ENCODE measurements at places on chromosomes 1 and 21.

GRCh38 chr1:236795757-236796667 is 920 bp downstream of the MTR start:
- H3K4me1 ChIP-seq = peaks cover 23% of the 10 kb centered on the region
- peak overlapping the region; percentile 99 for H3K27ac ChIP-seq
- H3K4me3 ChIP-seq = peak overlapping the region; percentile 89
- DNase-seq = peak; percentile 66
- no peaks in the 10 kb centered on the region for H3K27me3 ChIP-seq

DNA sequence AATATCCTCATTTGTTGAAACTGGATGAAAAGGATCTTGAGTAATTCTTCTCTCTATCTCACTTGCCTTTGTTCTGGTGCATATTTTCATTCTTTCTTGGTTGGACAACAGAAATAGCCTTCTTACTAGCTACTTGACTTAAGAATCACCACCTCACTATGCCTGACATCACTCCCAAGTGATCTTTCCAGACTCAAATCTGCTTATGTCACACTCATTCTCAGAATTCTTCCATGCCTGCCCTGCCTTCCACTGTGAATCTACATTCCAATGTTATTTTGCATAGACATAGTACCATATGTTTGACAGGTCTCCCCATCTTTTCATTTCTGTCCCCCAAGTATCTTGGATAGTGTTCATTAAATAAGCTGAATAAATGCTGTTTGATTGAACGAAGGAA is 78.5 kb upstream of the DPYD start:
- no peaks in the 10 kb centered on the region for H3K27me3 ChIP-seq
- H3K27ac ChIP-seq = no peak overlapping the region
- H3K36me3 ChIP-seq = no peaks in the 10 kb centered on the region
- no peak for DNase-seq
- no peaks in the 10 kb centered on the region for H3K4me1 ChIP-seq
- H3K4me3 ChIP-seq = no peak overlapping the region

DNA sequence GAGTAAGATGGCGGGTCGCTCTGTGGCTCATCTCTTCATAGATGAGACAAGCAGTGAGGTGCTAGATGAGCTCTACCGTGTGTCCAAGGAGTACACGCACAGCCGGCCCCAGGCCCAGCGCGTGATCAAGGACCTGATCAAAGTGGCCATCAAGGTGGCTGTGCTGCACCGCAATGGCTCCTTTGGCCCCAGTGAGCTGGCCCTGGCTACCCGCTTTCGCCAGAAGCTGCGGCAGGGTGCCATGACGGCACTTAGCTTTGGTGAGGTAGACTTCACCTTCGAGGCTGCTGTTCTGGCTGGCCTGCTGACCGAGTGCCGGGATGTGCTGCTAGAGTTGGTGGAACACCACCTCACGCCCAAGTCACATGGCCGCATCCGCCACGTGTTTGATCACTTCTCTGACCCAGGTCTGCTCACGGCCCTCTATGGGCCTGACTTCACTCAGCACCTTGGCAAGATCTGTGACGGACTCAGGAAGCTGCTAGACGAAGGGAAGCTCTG is 2.4 kb downstream of the TNFAIP8L2 start:
- no peaks in the 10 kb centered on the region for H3K27me3 ChIP-seq
- no peak for DNase-seq
- H3K4me1 ChIP-seq = peaks cover 59% of the 10 kb centered on the region
- H3K4me3 ChIP-seq = peak overlapping the region; percentile 77
- peaks cover 32% of the 10 kb centered on the region for H3K36me3 ChIP-seq

DNA sequence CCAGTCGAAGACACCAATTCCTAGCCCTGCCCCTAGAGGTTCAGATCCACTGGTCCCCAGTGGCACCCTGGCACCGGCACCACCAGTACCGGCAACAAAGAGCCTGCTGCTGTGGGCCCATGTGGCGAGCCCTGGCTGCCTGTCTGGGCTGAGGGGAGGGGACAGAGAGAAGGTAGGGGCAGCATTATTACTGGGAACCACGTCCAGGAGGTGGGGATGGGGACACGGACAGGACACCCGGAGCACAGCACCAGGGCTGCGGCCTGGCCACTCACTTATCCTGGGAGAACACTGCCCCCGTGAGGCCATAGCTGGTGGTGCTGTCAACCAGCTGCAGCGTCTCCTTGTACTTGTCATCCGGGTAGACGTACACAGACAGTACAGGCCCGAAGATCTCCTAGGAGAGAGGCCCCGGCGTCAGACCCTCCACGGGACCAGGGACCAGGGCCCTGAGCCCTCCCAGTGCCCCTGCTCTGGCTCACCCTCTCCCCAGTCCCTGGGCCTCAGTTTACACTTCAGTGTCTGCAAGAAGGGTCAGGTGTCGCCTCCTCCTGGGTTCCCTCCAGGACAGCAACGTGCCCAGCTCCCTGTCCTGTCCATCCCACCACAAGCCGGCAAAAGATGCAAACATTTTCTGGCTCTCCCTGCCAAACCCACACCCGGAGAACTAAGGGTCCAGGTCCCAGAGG is 15.8 kb upstream of the TAS1R2 start:
- no peaks in the 10 kb centered on the region for H3K36me3 ChIP-seq
- H3K4me1 ChIP-seq = no peaks in the 10 kb centered on the region
- DNase-seq = peak; percentile 60
- H3K27ac ChIP-seq = no peak overlapping the region
- no peak overlapping the region for H3K4me3 ChIP-seq
- H3K27me3 ChIP-seq = no peaks in the 10 kb centered on the region

- H3K27ac ChIP-seq = peak overlapping the region; percentile 93
- DNase-seq = no peak
- no peaks in the 10 kb centered on the region for H3K36me3 ChIP-seq
- peaks cover 55% of the 10 kb centered on the region for H3K4me1 ChIP-seq
These were observed 57.7 kb upstream of the COA6 start for GRCh38 chr1:234315588-234315987.

GRCh38 chr21:46064870-46065214 is 33.1 kb upstream of the COL6A2 start:
- H3K36me3 ChIP-seq = no peaks in the 10 kb centered on the region
- H3K27ac ChIP-seq = no peak overlapping the region
- peaks cover 3% of the 10 kb centered on the region for H3K4me1 ChIP-seq

GRCh38 chr1:39158327-39159086 is 46.0 kb upstream of the MACF1 start:
- H3K36me3 ChIP-seq = no peaks in the 10 kb centered on the region
- no peak for DNase-seq
- no peaks in the 10 kb centered on the region for H3K4me1 ChIP-seq
- no peak overlapping the region for H3K27ac ChIP-seq

DNA sequence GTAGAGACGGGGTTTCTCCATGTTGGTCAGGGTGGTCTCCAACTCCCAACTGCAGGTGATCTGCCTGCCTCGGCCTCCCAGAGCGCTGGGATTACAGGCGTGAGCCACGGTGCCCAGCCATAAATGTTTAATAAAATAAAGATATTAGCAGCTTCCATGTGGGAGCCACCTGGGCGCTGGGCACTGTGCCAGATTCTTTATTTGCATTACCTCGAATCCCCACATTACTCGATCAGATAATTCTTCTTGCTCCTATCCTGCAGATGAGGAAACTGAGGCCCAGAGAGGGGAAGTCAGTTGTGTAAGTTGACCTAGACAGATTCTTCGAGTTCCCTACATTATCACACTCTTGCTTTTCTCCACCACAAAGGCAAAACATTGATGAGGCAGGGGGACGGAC is 24.9 kb upstream of the TENT5B start:
- H3K27me3 ChIP-seq = no peaks in the 10 kb centered on the region
- no peak overlapping the region for H3K27ac ChIP-seq
- no peaks in the 10 kb centered on the region for H3K36me3 ChIP-seq
- no peak overlapping the region for H3K4me3 ChIP-seq
- no peak for DNase-seq

DNA sequence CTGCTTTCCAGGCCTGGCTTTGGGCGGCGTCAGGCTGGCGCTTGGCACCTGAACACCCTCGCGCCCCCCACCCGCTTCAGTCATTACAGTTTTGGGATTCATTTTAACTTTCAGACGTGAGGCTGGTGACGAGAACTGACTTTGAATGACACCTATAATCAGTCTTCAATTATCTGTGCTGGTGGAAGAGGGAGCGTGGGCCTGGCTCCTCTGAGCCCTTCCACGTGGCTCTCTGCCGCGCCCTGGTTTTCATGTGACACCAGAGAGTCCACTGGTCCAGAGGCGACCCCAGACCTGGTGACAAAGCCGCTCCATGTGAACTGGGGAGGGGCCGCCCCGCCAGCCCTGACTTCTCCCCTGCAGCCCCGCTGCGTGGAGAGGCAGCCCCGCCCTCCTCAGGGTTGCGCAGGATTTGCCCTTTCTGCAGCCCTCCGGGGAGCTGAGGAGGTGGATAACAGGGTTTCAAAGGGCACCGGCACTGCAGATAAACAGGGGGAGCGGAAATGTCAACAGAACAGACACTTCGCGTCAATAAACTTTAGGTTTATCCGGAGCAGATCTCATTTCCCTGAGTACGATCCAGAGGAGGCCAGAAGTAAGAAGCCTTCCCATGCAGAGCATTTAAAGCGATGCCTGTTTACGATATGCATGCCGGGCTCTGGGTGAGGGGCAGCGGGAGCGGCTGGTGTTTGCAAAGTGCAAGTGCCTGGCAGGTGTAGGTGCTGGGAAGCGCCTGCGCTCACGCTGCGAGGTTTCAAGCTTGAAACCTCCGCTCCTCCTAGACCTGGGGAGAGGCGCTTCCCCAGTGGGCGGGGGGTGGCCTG is 56.4 kb downstream of the AJAP1 start:
- peaks cover 7% of the 10 kb centered on the region for H3K27me3 ChIP-seq
- no peak for DNase-seq
- no peaks in the 10 kb centered on the region for H3K4me1 ChIP-seq
- H3K27ac ChIP-seq = no peak overlapping the region

- H3K27me3 ChIP-seq = no peaks in the 10 kb centered on the region
- no peak overlapping the region for H3K27ac ChIP-seq
- no peaks in the 10 kb centered on the region for H3K36me3 ChIP-seq
- no peak overlapping the region for H3K4me3 ChIP-seq
These were observed 102.5 kb downstream of the BCAR3 start for GRCh38 chr1:93578911-93579825.

- H3K36me3 ChIP-seq = no peaks in the 10 kb centered on the region
- H3K27ac ChIP-seq = no peak overlapping the region
- no peak overlapping the region for H3K4me3 ChIP-seq
- no peaks in the 10 kb centered on the region for H3K27me3 ChIP-seq
- H3K4me1 ChIP-seq = no peaks in the 10 kb centered on the region
These were observed 97.9 kb downstream of the USH2A start for GRCh38 chr1:216325336-216325735.

DNA sequence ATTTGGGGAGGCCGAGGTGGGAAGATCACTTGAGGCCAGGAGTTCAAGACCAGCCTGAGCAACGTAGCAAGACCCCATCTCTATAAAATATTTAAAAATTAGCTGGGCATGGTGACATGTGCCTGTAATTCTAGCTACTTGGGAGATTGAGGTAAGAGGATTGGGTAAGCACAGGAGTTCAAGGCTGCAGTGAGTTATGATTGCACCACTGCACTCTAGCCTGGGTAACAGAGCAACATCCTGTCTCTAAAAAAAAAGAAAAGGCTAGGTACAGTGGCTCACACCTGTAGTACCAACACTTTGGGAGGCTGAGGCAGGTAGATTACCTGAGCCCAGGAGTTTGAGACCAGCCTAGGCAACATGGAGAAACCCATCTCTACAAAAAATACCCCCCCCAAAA is 35.7 kb upstream of the RCC1 start:
- H3K4me1 ChIP-seq = no peaks in the 10 kb centered on the region
- H3K36me3 ChIP-seq = peaks cover 45% of the 10 kb centered on the region
- H3K4me3 ChIP-seq = no peak overlapping the region
- H3K27me3 ChIP-seq = no peaks in the 10 kb centered on the region
- no peak for DNase-seq
- H3K27ac ChIP-seq = no peak overlapping the region

GRCh38 chr1:66732407-66733166 is 19.7 kb upstream of the DYNLT5 start:
- no peak for DNase-seq
- H3K27me3 ChIP-seq = no peaks in the 10 kb centered on the region
- no peak overlapping the region for H3K4me3 ChIP-seq
- H3K27ac ChIP-seq = no peak overlapping the region

- no peaks in the 10 kb centered on the region for H3K4me1 ChIP-seq
- peaks cover 3% of the 10 kb centered on the region for H3K27me3 ChIP-seq
- H3K4me3 ChIP-seq = no peak overlapping the region
- no peak overlapping the region for H3K27ac ChIP-seq
- no peaks in the 10 kb centered on the region for H3K36me3 ChIP-seq
- no peak for DNase-seq
These were observed 52.8 kb downstream of the FHAD1 start for GRCh38 chr1:15299806-15300205.

GRCh38 chr1:108831225-108831624 is 25.7 kb downstream of the AKNAD1 start:
- no peaks in the 10 kb centered on the region for H3K36me3 ChIP-seq
- H3K4me3 ChIP-seq = no peak overlapping the region
- H3K27me3 ChIP-seq = no peaks in the 10 kb centered on the region
- peaks cover 4% of the 10 kb centered on the region for H3K4me1 ChIP-seq

GRCh38 chr1:205150651-205151428 is 29.1 kb upstream of the RBBP5 start:
- no peak for DNase-seq
- no peaks in the 10 kb centered on the region for H3K27me3 ChIP-seq
- H3K4me3 ChIP-seq = no peak overlapping the region
- H3K36me3 ChIP-seq = peaks cover 68% of the 10 kb centered on the region

GRCh38 chr1:19640363-19641316 is 3.5 kb upstream of the NBL1 start:
- peaks cover 15% of the 10 kb centered on the region for H3K27me3 ChIP-seq
- no peak overlapping the region for H3K4me3 ChIP-seq
- no peak for DNase-seq
- H3K36me3 ChIP-seq = no peaks in the 10 kb centered on the region

DNA sequence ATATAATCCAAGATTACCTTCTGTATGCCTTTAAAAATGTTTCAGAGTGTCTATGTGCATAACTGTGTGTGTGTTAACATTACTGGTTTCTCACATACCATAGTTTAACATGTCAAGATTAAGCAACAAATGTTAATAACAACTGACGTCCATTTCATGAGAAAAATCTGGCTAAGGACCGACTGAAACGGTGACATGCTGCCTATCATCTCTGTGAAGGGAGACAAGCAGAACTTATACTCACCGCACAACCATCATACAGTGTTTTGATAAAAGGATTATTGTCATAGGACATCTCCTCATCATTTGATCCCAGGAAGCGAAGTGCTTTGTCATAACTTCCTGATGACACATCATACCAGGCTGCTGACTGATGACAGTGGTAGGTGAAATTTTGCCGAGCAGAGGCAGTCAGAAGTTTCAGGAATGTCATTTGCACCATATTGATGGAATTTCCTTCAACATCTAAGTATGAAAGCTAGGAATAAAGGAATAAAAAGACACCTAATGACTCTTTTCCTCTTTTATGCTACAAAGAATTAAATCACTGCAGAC is 228.8 kb downstream of the COL11A1 start:
- H3K4me1 ChIP-seq = no peaks in the 10 kb centered on the region
- no peaks in the 10 kb centered on the region for H3K27me3 ChIP-seq
- no peak for DNase-seq
- no peak overlapping the region for H3K27ac ChIP-seq

DNA sequence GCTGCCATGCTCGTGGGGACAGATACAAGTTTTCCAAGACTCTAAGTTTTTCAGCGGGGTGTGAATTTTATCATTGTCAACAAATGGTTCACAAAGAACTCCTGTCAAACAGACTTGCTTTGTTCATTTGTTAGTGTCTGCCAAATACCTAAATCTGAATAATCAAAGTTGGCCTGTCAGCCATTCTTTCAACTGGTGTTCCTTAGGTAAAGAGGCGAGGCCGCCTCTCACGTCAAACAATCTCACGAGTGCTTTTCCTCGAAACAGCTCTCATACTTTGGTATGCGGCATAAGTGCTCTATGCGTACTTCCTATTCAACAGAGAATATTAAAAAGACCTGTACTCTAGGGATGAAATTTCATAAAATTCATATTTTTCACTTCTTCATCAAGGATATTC is 51.4 kb upstream of the KANK4 start:
- no peaks in the 10 kb centered on the region for H3K27me3 ChIP-seq
- DNase-seq = no peak
- H3K36me3 ChIP-seq = no peaks in the 10 kb centered on the region
- H3K4me1 ChIP-seq = no peaks in the 10 kb centered on the region
- no peak overlapping the region for H3K27ac ChIP-seq
- H3K4me3 ChIP-seq = no peak overlapping the region

Data from CD4-positive, alpha-beta T cell (primary cell).